ENCODE measurements at places on chromosomes 3 and 15. TPM values are rescaled to one million over a fixed set of nuclear protein-coding genes. Genes with fewer than 3 reads are reported as not detected.

DNA sequence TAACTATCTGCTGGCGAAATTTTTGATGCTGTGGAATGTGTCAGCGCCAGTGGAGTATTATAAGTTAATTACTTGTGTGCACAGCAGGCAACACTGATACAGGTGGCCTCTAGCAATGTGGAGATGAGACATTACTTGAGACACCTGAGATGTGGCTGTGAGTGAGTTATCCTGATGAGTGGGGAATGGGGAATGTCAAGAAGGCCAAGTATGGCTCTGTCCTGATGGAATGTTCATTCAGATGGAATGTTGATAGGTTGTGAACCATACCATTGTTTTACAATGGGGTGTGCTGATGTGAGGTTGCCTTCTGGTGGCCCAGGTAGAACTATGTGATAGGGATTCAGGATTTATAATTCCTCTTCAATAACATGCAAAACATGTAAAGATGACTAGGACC lies 404.8 kb downstream of the PTPRG start:
- no peak for DNase-seq

- no peak for DNase-seq
Measured at GRCh38 chr3:4601892-4602291, 108.7 kb downstream of the ITPR1 start.

DNA sequence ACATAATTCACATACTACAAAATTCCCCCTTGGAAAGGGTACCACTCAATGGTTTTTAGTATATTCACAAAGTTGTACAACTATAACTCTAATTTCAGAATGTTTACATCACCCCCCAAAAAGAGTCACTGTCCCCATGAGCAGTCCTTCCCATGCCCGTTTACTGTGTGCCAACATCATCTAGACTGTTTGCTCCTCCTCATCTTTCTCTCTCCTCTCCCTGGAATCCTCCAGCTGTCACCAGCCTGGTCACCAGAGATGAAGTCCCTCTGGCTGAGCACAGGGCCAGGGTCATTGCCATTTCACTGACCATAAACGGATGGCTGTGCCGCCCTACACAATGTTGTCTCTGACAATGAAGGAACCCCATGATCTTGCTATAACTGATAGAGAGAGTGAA lies 45.2 kb downstream of the C2CD4B start:
- no peak for DNase-seq

DNA sequence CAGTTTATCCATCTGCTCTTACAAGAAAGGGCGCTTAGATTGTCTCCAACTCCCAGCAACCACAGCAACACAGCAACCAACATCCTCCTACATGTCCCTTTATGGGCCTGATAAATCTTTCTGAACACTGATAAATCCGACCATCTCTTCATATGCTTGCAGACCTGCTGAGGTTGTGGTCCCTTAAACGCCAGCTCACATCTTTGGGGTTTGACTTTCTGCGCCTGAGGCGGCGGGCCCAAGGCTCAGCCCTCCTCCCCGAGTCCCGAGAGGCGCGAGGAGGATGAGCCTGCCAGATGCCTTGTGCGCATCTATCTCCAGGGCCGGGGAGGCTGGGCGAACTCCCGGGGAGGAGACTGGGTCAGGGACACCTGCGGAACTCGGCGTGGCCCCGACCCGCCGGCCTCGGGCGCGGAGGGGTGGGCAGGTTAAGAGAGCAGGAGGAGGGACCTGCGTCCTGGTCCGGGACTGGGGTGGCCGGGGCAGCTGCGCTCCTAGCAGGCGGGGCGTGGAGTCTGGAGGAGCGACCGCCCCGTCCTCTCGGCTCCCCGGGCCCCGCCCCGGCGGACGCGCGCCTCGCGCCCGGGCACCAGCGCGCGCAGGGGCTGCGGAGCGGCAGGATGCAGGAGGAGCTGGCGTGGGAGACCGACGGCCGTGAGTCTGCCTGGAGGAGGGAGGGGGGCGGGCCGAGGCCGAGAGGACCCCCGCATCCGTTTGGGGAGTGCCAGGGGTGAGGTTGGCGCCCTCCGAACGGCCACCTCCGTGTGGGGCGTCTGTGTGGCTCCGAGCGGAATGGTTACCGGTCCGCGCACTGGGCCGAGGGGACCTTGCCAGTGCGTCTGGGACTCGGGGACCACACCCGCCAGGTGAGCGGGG lies at the start of gene ANKDD1A:
ANKDD1A (plus strand) TSS at position 592 of the 876 bp plus-strand sequence; CDS start at position 621, 29 bp downstream.
- DNase-seq, result no peak

- DNase-seq, result no peak
Measured at GRCh38 chr15:27459836-27460235, 488.9 kb downstream of the GABRG3 start.

- DNase-seq, result no peak
Measured at GRCh38 chr3:185728630-185729336, 96.1 kb downstream of the IGF2BP2 start.

GRCh38 chr3:172347895-172348679 lies 100.2 kb downstream of the GHSR start:
- no peak for DNase-seq

DNA sequence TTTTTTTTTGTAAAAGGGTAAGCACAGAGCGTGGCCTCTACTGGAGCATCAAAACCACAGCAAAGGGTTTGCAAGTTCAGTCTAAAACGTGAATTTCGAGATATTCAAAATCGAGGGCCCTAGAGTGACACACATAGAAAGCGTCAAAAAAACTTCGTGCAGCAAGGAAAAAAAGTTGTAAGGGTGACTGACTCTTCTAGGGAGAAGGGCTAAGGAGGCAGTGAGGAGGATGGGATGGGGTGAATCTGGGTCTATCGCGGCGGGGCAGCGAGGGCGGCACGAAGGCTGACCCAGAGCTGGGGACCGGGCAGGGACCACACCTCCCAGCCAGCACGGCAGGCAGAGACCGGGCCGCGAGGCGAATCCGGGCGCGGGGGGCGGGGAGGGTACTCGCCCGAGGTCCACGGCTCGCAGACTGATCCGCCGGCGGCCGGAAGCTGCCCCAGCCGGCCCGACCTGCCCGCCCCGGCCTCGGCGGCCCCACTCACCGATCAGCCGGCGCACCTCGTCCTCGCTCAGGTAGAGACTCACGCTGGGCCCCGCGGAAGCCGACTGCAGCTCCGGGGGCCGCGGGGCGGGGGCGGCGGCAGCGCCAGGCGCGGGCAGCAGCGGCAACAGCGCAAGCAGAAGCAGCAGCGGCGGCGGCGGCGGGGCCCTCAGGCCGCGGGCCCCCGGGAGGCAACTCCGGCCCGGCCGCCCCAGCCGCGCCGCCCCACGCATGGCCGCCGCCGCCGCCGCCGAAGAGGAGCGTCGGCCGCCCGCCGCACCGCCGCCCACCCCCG lies 533 bp downstream of the RYK start:
- DNase-seq, result peak; percentile 76

GRCh38 chr3:159257954-159258353 lies 456.1 kb downstream of the MFSD1 start:
- DNase-seq, result no peak

DNA sequence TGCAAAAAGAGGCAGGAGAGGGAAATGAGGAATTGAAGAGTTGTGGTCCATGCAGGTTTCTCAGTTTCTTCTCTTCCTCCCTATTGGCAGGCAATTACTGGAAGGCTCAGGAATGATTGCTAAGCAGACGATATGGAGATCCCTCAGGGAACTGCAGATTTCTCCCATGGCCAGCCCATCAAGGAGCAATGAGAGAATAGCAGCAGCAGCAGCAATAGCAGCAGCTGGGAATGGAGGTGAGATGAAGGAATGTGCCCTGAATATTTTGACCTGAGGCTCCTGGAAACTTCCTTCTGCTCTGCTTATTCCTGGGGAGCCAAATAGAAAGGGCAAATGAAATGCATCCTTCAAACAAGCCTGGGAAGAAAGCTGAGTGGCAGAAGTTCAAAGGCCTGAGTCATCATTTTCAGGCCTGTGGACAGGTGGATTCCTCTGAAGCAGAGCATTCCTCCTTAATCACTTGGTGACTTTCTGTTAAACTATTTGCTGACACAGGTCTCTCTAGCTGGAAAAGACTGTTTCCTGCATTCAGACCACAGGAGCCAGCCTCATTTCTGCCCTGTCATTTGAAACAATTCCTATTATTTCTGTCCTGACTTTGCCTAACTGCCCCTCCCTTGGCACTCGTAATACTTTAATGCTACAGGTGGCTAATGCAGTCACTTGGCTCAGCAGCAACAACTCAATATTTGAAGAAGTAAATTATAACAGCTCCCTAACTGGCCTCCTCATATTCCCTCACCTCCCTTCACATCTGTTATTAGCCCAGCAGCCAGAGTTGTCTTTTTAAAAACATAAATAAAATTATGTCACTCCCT lies 146.9 kb upstream of the GADL1 start:
- DNase-seq, result no peak

GRCh38 chr3:187430576-187430975 lies 62.4 kb downstream of the RTP4 start:
- no peak for DNase-seq

ACKR2 gene
- total RNA-seq, result 24.5 TPM

AGTR1 gene
- 20.0 TPM for total RNA-seq

GNAT1 gene
- 4.7 TPM for total RNA-seq

DCBLD2 gene
- 16.3 TPM for total RNA-seq

CLSTN2 gene
- total RNA-seq, result 65.8 TPM

OPA1 gene
- total RNA-seq, result 19.5 TPM

DNASE1L3 gene
- total RNA-seq, result 10.0 TPM

LINGO1 gene
- 18.3 TPM for total RNA-seq

IQCF5 gene
- not detected for total RNA-seq

Data from ascending aorta (tissue), 2 donors.